ENCODE measurements at places on chromosomes 1 and 21.
A peak's percentile ranks its signal among the peaks of the same experiment; 100 is the strongest.

- DNase-seq = no peak
Measured at GRCh38 chr1:184002071-184002470, 35.5 kb downstream of the COLGALT2 start.

DNA sequence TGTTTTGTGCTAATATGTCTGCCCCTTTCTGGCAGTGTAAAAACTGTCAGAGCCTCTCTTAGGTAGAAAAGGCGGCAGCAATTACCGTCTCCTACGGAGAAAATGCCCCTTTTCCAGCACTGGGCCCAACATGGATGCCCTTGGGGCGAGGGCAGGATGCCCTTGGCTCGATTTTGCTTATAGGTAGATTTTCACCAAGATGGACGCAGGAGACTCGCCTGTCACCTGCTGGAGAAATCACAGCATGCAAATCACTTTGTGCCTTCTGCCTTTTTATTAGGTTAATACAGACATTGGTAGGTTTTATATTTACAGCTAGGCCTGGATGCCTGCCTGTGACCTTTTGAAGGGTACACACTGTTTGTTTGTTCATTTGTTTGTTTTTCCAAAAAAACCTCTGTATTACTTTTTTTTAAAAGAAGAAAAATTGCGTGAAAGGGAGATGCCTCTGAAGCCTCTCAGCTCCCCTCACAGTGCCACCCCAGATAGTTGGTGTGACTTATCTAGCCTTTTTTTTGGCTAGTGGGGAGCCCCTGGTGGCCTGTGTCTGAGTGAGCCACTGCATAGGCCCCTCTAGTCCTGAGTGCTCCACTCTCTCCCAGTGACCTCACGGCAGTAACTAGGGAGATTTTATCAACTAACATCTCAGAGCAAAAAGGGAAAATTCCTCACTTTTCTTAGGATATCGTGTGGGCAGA lies 2.5 kb downstream of the ATP1B1 start:
- DNase-seq = no peak

DNA sequence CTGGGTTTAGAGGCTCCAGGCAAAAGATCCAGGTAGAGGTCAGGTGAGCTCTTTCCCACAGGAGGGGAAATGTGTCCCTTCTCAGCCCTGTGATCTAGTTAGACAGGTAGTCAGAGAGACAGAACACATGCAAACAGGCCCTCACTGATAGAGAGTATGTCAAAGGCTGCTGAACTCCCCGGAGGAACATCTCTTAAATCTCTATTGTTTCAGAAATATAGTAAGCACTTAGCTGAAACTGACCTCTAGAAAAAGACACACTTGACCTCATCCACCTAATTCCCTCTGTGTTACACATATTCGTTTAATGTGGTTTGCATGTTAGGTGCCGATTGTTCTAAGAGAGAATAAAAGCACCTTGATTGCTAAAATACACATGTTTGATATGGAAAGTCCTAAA lies 23.3 kb downstream of the SUSD4 start:
- DNase-seq = no peak

GRCh38 chr1:32772281-32773017 lies 44.7 kb downstream of the YARS1 start:
- DNase-seq = no peak

DNA sequence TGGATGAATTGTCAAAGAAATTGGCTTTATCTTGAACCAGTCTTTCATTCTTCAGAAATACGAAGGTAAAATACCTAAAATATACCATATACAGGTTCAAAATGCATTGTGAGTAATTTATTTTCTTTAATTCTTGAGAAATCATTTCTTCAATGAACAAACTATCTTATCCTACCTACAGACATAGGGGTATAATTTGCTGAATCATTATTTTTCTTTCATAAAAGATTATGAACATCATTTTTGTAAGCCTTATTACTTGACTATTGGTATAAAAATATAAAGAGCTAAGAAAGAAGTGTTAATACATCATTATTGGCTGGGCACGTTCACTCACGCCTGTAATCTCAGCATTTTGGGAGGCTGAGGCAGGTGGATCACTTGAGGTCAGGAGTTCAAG lies 167.7 kb downstream of the DNAH14 start:
- DNase-seq = no peak

DNA sequence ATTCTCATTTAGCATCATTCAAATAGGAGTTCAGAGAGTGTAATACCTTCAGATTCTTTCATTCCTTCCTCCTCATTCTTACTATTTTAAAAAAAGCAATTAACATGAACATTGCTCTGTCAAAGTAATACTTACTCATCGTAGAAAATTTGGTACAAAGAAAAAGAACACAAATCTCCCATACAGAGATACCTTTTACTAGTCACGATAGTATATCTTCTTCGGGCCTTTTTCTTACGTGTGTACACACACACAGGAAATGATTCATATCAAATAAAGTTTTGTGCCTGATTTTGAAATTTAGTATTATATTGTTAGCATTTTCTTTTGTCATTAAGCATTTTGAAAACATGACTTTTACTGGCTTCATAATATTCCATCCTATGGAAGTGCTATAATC lies 52.9 kb downstream of the NCF2 start:
- DNase-seq = no peak

- DNase-seq = no peak
Measured at GRCh38 chr1:208728815-208729214, 484.6 kb upstream of the PLXNA2 start.

GRCh38 chr1:17304151-17304825 lies 3.7 kb upstream of the PADI4 start:
- no peak for DNase-seq

DNA sequence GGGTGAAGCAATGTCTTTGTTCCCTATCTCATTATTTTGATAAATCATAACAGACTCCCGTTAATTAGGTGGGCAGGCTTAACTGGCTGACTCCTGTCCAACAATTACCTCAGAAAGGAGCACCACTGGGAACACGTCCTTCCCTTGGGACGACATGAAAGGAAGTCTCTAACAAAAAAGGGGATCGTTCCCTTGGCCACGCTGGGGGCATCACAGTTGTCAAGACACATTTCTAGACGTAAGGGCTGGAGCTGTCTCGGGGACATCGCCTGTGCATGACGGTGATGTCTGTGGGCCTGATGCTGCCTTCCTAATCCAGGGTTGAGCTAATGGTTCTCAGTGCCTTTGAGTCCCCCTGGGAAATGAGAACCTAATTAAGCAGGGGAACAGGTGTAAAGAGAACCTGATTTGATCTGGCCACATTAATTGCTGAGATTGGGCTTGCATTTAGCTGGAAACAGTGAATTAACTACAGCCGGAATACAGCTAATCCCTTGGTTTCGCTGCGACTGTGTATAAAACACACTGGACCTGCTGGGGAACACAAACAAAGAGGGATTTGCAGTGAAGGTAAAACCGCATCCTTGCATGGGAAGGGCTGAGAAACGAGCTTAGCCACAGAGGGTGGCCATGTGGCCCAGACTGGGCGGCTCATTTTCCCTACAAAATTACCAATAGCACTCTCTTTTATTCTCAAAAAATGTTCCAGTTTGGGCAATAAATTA lies 111.8 kb downstream of the MRPS6 start:
- no peak for DNase-seq

- no peak for DNase-seq
Measured at GRCh38 chr1:204198348-204199340, 2.4 kb upstream of the KISS1 start.

- no peak for DNase-seq
Measured at GRCh38 chr21:18298228-18298627, 53.6 kb downstream of the CHODL start.

- no peak for DNase-seq
Measured at GRCh38 chr1:80776266-80776665, 1024.5 kb upstream of the ADGRL2 start.

DNA sequence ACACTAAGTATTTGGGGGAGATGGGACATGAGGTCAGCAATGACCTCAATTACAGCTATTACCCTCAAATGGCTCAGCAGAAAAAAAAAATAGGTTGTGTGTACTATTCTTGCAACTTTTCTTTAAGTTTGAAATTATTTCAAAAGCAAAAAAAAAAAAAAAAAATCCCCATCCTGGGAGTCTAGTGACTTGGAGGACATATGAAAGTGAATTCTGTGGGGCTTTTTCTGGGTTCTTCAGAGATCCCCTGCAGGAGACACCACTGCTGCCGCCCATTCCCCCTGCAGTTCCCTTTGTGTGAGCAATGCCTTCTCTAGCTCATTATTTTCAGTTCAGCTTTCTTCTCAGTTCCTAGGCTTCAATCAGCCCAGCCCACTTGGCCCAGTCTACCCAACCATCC lies 16.7 kb downstream of the HSD11B1 start:
- no peak for DNase-seq

DNA sequence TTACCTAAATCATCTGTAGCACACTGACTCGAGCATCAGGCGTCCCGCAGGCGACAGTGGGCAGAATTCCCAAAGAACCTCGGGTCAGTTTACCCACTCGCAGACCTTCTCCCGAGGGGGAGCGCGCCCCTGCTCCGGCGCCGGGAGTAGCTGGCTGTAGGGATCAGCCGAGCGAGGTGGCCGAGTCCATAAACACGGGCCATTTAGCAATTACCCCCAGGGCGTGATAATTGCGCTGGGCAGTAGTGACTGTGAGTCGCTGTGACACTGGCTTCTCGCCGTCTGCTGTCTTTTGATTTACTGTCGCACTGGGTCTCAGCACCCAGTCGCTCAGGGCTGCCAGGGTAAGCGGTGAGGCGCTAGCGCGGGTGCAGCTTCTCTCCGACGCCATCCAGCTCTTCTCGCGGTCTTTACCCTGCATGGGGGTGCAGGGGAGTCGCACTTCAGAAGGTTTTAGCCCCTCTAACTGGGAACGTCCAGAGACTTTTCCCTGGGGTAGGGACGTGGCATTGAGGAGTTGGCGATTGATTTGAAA lies 16.2 kb downstream of the HLX start:
- no peak for DNase-seq

DNA sequence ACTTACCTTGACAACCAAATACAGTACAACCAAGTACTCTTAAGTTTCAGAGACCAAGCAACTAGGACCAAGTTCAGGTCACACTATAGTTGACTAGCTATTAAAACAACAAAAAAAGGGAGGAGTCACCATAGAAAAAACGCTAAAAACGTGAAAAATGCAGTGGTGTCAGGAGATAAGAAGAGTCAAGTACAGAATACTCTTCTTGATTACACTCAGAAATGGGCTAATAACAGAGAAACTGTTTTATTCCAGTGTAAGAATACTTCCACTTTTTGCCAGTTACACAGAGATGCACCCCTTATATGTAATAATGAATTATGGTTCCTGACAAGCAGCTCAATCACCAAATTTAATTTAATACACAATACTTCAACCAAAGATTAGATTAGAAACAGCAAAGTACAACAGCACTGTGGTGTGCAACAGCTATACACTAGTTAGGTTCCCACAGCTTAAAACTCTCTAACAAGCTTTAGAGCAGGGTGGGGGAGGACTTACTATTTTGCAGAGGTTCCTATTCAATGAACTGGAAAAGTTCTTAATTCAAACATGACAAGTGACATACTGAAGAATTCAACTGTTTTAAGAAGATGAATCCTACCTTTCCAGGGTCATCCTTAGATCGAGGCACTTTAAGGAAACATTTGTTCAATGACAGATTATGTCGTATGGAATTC lies 70.4 kb downstream of the FOXJ3 start:
- DNase-seq = no peak

DNA sequence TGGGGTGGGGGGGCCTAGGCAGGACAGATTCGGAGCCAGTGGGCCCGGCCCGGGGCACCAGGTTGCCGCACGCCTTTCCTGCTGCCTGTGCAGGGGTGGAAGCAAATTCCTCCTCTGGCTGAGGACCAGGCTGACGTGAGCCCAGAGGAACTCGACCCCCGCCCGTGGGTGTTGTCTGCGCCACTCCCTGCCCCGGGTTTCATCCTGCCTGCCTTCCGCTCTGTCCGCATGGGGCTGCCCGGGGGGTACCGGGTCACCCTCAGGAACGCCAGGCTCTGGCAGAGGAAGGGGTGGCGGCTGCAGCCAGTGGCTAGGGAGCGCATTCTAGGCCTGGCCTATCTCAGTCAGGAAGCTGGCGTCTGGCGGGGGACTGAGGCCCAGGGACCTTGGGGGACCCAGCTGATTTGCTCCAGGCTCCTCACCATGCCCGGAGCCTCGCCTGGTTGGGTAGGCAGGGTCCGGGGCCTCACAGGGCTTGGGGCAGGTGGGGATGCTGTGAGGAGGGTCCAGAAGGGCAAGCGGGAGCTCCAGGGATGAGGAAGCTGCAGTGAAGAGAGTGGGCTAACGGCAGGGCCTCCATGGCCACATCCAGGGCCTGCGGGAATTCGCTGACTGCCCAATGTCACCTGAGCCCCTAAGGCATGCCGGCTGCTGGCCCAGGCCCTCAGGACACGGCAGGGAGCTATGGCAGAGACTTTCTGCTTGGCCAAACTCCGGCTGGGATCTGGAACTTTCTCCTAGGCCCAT lies 2.4 kb upstream of the IBA57 start:
- no peak for DNase-seq

- peak; percentile 74 for DNase-seq
Measured at GRCh38 chr1:27521336-27521831, 31.4 kb upstream of the WASF2 start.

DNA sequence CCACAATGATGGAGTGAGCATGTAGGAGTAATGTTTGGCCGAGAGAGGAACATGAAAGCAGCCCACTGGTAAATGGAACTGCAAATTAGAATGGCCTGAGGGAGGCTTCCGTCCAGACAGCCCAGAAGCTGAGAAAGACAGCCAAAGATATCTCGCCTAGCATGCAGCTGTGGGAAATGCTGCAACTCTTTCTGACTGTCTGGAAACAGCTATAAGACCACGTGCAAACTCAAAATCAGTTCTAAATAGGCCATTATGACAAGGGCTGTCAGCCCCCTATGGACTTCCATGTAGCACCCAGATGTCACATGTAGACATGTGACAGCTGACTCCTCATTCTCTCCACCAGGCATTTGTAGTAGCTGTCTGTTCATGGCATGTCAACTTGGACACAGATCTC lies 62.9 kb upstream of the ATP1A1 start:
- no peak for DNase-seq

DNA sequence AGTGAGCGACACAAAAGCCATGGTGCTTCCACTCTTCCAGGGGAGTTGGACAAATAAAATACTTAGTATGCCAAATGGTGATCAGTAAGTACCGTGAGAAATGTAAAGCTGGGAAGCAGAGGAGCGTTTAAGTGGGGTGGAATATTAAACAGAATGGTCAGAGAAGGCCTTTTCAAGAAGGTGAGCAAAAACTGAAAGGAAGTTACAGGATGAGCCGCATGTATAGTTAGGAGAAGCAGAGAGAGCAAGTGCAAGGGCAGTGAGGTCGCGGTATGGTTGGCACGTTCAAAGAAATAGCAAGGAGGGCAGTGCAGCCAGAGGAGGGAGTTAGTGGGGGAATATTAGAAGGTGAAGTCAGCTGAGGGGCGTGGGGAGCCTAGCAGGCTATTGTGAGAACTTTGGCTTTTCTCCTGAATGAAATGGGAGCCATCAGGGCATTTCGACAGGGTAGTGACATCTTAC lies 748 bp upstream of the ATP6V0B start:
- DNase-seq = no peak

GRCh38 chr1:22208268-22208972 lies 65.5 kb upstream of the WNT4 start:
- DNase-seq = no peak

GRCh38 chr1:184352776-184353175 lies 34.1 kb upstream of the C1orf21 start:
- DNase-seq = no peak

- no peak for DNase-seq
Measured at GRCh38 chr1:81414488-81415015, 386.2 kb upstream of the ADGRL2 start.
